ENCODE measurements at places on chromosomes 11 and 22. TPM values are rescaled to one million over a fixed set of nuclear protein-coding genes. Genes with fewer than 3 reads are reported as not detected.

DNA sequence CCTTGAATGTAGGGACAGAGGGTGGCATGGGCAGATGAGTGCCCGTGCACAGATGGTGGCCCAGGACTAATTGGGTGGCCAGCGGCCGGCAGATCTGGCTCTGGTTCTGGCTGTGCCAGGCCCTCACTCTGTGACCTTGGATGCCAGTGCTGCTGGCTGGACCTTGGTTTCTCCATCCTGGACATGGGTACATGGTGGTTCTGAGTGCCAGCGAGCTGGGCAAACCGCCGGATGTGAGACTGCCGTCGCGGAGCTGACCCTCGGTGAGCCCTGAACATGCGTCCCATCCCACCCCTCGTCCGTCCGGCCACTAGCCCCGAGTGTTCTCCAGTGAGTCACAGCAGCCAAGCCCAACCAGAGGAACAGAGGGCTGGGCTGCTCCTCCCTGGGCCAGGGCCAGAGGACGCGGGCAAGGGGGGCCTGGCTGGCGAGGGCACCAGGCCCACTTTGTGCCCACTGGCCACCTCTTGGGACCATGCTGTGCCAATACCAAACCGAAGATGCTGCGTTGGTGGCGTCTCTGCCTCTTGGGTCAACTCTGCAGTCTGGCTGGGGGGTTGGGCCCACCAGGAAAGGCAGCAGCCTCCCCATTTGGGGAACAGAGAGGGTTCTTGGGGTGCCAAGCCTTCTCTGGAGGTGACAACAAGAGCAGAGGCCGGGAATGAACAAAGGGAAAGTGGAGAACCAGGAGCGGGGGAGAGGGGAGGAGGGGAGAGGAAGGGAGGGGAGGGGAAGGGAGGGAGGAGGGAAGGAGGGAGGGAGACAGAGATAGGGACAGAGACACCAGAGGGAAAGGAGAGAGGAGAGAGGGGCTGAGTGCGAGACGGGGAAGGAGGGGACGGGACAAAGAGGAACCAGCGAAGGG, 10.7 kb downstream of the LSP1 start:
- peak; percentile 75 for DNase-seq

DNA sequence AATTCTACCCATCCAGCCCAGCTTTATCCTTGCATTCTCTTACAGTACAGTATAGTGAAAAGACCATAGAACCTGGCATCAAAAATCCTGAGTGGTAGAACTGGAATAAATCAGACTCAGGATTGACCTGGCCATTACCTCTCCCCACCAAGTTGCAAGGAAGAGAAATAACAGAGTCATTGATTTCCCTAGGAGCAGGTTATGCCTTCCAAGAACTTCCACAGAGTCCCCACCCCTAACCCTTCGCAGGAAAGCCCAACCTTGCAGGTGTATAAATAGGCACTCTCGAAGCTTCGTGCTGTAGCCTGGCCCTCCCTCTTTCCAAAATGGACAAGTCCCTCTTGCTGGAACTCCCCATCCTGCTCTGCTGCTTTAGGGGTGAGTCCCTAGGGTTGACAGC, at the start of gene PATE1:
PATE1 (plus strand) TSS at position 301 of the 400 bp plus-strand sequence; CDS start at position 327, 26 bp downstream.
- DNase-seq, result no peak

Gene CHCHD10
- 253 TPM for total RNA-seq

GRCh38 chr11:86196913-86197312, 47.6 kb upstream of the EED start:
- DNase-seq, result no peak

- no peak for DNase-seq
Observed at GRCh38 chr11:61762798-61763197, 10.4 kb downstream of the MYRF start.

DNA sequence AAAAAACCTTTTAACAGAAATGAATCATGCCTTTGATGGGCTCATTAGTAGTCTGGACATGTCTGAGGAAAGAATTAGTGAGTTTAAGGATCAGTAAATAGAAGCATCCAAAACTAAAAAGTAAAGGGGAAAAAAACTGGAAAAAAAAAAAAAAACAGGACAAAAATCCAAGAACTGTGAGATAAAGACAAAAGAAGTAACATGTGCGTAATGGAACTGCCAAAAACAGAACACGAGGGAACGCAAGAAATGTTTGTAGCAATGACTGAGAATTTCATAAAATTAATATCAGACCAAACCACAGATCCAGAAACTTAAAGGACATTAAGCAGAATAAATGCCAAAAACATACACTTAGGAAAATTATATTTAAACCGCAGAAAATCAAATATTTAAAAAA, 77.4 kb downstream of the MS4A13 start:
- no peak for DNase-seq

Gene RNASEH2C
- total RNA-seq, result 39.1 TPM

DNA sequence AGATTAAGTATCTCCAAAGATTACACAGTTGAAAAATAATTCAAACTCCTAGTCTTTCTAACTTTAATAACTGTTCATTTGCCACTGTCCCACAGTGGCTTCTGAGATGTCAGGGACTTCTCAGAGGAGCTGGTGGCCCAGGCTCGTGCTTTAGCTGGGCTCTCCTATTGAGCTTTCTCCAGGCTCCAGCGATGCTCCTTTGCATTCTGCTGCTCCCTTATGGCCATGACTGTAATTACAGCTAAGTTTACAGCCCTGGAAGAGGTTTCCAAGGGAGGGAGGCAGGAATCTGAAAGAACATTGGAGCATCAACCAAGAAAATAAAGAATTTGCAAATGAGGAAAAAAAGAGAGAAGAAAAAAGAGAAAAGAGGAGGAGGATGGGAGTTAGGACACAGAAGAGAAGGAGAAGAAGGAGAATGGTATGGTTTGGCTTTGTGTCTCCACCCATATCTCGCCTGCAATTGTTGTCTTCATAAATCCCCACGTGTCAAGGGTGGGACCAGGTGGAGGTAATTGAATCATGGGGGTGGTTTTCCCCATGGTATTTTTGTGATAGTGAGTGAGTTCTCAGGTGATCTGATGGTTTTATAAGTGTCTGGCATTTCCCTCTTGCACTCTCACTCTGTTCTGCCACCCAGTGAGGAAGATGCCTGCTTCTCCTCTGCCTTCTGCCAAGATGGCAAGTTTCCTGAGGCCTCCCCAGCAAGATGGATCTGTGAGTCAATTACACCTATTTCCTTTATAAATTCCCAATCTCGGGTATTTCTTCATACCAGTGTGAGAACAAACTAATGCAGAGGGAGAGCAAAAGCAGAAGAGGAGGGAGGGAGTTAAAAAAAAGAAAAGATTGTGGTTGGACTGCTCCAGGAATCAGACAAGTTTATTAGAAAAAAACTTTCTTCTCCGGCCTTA, 857.0 kb downstream of the KCNA4 start:
- peak; percentile 20 for DNase-seq

DNA sequence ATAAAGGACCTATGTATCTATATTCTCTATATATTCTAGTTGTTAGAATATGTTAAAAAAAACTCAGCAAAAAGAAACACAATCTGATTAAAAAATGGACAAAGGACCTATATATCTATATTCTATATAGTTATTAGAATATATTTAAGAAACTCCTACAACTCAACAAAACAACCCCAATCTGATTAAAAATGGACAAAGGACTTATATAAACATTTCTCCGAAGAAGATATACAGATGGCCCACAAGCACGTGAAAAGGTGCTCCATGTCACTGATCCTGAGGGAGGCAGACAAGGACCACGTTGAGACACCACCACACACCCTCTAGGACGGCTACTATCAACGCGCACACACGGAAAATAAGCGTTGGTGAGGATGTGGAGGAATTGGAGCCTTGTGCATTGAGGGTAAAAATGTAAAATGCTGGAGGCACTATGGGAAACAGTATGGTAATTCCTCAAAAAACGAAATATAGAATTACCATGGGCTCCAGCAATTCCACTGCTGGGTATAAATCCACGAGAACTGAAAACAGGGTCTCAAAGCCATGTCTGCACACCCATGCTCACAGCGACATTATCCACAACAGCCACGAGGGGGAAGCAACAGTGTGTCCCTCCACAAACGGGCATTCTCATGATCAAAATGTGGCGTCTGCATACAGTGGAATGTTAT, 22.7 kb downstream of the YPEL1 start:
- DNase-seq, result peak; percentile 58

DNA sequence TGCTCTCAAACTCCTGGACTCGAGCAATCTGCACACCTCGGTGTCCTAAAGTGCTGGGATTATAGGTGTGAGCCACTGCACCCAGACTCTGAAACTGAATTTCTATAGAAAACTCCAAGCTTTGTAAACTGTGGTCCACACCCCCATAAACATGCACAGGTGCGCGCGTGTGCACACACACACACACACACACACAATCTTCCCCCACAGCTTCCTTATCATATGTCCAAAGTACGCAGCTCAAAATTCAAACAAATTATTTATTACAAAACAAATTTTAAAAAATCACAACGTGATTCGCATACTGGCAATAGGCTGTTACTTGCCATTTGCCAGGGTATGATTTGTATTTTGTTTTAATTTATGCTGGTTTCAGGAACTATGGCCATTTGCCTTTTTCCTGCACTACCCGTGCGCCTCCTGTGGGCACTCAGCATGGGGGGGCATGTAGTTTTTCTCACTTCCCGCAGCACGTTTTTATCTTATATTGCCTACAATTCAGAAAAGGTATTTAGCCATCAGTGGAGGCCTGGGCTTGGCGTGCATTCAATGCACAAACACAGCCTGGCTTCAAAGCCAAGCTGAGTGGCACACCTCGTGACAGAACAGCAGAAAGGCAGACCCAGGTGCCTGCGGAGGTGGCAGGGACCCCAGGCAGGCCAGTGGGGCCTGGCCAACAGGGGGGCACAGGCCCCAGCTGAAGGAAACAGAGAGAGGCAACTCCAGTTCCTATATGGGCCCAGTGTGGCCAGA, 10.8 kb upstream of the SNX32 start:
- peak; percentile 48 for DNase-seq

- no peak for DNase-seq
Observed at GRCh38 chr22:42561856-42562255, 8.1 kb downstream of the SERHL2 start.

Gene MDK
- total RNA-seq, result 3.3 TPM

DNA sequence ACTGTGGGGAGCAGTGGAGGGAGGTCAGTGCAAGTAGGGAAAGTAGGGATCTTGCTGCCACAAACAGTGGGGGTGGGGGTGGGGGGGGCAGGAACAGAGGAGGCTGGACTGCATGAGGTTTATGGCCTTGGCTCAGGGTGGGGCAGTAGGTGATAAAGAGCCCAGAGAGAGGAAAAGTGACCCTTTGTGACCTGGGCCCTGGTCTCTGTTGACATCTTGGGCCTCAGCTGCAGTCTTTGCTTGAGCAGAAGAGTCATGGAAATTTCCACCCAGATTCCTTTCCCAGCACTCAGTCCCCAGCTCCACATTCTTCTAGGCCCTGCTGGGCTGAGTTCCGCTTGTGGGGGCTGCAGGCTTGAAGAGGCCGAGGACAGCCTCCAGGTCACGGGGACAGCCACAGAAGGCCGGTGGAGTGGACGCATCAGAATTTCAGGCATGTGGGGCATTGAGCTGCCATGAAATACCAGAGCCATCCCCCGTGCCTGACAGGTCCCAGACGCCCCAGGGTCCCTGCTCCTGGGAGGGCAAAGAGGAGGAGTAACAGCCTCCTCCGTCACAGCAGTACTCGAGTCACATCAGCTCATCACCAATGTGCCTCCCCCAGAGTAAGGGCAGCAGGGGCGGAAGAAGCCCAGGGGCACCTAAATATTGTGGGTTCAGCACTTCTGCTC, 9.7 kb upstream of the MALAT1 start:
- no peak for DNase-seq

DNA sequence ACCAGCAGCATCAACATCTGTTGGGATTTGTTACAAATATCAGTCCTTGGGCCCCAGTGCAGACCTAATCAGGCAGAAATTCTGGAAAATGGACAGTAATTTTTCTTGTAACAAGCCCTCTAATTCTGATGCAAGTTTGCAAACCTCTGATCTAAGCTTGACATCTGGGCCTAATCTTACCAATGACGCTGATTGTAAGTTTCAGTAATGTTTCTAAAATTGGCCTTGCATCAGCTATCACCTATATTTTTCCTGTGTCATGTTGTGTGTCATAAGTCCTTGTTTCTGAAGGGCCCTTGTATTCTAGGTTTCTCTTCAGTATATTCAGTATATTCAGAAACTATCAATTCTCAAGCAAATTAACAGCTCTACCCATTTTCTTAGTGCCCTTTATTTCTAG, 36.4 kb downstream of the ZNF215 start:
- DNase-seq, result no peak

DNA sequence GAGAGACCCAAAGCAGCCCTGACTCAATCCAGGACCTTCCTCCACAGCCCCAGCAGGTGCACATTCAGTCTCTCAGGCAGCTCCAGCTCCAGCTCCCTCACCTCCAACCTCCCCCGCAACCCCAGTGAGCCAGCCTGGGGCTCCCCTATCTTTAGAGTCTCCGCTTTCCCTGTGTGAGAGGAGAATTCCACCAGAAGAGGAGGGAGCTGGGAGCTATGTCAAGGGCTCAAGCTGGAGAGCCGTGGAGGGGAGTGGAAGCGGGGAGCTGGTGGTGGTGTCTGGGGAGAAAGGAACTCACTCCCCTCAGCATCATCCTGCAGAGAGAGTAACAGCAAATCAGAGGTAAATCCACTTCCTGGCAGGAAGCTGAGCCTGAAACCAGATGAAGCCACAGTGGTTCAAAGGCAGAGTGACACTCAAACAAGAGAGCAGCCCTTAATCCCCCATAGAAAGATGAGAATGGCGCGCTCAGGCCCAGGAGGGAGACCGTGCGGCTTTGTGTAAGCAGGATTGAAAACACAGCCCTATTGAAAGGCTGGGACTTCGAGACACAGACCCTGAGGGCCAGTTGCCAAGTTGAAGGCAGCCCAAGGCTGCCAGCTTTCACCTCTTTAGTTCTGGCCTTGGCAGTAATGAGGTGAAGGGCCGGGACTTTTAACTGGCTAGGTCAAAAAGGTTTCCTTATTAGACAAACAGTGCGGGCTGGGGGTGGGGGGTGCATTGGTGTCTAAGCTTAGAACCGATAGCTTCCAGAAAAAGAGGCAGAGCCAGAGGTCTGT, 21.4 kb upstream of the CDON start:
- DNase-seq, result no peak

Gene UPK3A
- total RNA-seq, result not detected

DNA sequence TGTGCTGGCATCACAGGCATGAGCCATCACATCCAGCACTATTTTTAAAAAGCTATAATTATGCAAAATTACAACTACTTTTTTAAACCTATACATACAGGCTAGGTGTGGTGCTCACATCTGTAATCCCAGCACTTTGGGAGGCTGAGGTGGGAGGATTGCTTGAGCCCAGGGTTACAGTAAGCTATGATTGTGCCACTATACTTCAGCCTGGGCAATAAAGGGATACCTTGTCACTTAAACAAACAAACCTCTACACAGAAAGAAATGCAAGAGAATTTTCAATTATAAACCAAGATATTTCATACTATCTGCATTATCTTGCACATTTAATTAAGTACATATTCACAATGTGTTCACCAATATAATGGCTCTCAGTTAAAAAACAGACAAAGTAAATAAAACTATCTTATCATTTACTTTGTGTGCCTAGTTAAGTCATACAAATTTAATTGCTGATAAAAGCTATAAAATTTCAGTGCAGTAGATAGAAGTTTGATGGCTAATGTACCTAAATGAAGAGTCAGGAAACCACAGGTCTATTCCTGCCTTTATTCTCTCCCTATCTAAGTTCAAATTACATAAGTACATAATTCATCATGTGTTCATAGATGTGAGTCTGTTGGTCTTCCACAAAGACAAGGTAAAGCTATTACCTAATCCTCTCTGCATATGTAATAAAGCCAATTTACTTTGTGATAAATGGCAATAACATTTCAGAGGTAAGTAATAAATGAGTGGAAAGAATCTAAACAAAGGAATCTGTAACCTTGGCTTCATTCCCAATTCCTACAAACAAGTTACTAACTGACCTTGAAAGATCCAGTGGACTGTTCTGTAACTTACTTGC, 9.0 kb upstream of the RDX start:
- DNase-seq, result no peak

Gene NEAT1
- total RNA-seq, result 202 TPM

- no peak for DNase-seq
Observed at GRCh38 chr11:77140231-77140851, 12.3 kb downstream of the MYO7A start.

Gene TECTA
- 0.24 TPM for total RNA-seq

All from right lobe of liver (tissue), 6 donors.